ENCODE measurements at places on chromosomes 12 and 14.
A peak's percentile ranks its signal among the peaks of the same experiment; 100 is the strongest.

- ATAC-seq, result no peak
Observed at GRCh38 chr12:12715459-12716150, 1.6 kb upstream of the CDKN1B start.

- ATAC-seq, result peak; percentile 44
Observed at GRCh38 chr12:50055831-50056638, 1.4 kb upstream of the ASIC1 start.

GRCh38 chr12:8668441-8668840, 5.8 kb upstream of the MFAP5 start:
- ATAC-seq, result no peak

GRCh38 chr14:88476825-88477224, 78.0 kb downstream of the PTPN21 start:
- ATAC-seq, result no peak

GRCh38 chr12:112617153-112617505, 174.4 kb upstream of the RPH3A start:
- ATAC-seq, result no peak

DNA sequence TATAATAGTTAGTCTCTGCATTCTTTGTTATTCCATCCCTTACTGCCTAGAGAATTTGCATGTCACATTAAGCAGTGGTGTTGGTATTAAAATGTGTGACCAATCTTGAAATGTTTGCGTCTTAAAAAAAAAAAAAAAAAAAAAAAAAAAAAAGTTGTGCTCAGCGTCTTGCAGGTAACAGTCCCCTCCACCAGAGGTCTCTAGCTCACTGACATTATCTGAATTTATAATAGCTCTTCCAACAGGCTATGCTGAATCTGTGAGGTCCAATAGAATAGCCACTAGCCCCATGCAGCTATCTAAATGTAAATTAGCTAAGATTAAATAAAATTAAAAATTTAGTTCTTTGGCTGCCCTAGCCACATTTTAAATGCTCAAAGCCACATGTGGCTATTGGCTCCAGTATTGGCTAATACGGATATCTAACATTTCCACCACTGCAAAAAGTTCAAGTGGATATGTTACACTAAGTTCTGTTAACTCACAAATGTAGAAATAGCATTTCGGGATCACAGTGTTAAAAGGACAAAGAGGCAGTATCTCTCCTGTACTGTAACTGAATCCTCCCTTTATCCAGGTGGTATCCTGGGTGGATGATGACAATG, 28.7 kb downstream of the NKX2-8 start:
- ATAC-seq, result no peak
